SHP77 (cell line): ENCODE measurements at places on chromosomes 11 and 22.

DNA sequence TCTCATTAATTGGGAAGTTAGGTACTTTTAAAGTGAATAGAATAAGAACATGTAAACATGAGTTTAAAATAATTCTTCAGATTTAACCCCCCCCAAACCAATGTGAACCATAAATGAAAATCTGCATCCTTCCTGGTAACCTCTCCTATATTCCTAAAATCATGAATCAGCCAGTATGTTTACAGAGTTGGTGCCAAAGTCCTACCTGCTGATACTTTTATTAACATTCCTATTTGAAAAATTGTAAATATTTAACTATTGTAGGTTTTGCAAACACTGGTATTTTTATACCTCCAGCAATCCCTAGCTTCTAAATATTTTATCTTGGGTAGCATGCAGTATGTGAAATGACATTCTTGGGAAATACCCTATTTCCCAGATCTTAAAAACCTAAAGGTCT, 278.2 kb downstream of the RAB38 start:
- no peak for DNase-seq

DNA sequence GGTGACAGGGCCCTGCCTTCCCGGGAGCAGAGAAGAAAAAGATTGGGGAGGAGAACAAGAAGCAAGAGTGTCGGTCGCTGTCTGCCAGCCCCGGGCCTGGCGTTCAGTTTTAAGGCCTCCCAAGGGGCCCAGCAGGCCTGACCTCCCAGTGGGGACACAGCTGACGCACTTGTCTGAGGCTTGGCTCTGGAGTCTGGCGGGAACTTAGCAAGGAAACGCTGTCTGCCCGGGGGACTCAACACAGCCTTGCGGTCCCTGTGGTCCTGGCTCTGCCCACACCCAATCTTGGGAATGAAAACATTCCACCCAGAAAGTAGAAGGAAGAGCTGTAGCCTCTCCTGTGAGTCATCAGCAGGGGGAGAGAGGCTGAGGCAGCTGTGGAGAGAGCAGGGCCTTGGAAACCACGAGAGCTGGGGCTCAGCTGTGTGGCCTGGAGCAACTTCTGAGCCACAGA, 54.4 kb downstream of the TRAF6 start:
- no peak for DNase-seq

- DNase-seq: no peak
Observed at GRCh38 chr11:30358536-30358935, 35.6 kb downstream of the ARL14EP start.

- DNase-seq: no peak
Observed at GRCh38 chr22:37199760-37200108, 11.7 kb upstream of the C1QTNF6 start.

DNA sequence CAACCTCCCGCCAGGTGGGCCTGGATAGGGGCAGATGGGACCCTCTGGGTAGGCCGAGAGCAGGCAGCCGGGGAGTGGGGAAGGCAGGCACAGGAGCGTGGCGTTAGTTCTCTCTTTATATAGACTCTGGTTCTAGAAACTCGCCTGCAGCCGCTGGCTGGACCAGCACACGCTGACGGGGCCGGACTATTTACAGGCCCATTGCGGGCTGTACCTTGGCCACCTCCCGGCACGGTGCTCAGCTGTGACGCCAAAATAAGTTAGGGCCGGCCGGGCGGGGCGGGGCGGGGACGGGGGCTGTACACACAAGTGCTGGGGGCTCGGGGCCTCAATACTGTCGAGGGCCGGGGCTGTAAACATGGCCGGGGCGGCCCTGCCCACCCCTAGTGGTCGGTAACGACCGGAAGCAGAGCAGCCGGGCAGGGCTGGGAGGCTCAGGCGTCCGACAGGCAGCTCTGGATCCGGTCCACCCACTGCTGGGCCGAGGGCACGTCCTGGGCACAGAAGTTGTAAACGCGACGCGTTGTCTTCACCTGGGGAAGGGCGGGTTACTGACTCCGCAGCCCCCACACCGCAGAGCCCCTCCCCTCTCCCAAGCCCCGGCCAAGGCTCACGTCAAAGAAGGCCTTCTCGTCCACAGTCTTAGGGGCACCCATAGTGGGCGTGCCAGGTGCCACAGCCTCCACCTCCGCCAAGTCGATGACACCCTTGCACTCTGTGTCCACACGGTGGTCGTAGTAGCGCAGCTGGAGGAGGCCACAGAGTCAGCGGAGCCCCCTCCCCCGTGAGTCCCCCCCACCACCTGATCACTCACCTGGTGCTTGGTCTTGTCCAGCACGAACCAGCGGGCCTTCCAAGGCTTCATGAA, 27.9 kb downstream of the SBF1 start:
- no peak for DNase-seq

- peak; percentile 11 for DNase-seq
Observed at GRCh38 chr22:20027966-20028854, 7.3 kb downstream of the TANGO2 start.

DNA sequence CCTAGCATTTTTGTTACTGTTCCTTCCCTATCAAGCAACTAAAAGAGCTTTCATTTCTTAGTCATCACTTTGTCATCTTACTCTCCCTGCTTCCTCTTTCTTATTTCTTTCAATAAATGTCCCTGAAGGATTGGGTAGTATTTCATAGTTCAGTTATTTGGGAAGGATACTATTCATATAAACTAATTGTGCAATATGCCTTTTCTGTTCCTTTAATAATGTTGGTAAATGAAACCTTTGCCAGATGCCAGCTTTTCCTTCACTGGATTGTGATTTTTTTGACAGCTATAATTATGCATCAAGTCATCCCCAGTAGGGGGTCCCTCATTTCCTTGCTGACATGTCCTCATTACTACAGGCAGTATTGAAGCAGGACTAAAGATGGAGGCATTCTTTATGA, 101.7 kb downstream of the ATM start:
- no peak for DNase-seq

- no peak for DNase-seq
Observed at GRCh38 chr11:126464796-126465195, 109.3 kb downstream of the ST3GAL4 start.
